ENCODE measurements at places on chromosomes 5 and 9.

- DNase-seq = no peak
These were observed 16.7 kb downstream of the MAMDC2 start for GRCh38 chr9:70060148-70060882.

DNA sequence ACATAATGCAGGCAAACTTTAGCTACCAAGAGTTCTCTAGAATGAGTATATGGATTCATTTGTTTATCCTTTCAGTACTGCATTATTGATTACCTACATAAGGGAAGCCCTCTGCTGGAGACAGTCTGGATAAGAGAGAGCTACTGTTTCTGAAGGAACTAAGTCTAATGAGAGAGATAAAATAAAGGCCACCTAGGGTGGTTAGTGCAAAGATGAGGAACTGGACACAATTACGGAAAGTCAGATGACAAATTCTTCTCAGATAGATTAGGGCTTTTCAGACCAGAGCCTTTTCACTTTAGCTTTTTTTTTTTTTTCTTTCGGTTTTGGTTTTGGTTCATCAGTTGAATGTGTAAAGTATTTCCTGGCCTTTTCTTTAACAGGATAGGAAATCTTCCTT, 31.3 kb downstream of the ISOC1 start:
- DNase-seq = no peak

GRCh38 chr9:80797101-80797829, 892.1 kb downstream of the TLE1 start:
- no peak for DNase-seq

DNA sequence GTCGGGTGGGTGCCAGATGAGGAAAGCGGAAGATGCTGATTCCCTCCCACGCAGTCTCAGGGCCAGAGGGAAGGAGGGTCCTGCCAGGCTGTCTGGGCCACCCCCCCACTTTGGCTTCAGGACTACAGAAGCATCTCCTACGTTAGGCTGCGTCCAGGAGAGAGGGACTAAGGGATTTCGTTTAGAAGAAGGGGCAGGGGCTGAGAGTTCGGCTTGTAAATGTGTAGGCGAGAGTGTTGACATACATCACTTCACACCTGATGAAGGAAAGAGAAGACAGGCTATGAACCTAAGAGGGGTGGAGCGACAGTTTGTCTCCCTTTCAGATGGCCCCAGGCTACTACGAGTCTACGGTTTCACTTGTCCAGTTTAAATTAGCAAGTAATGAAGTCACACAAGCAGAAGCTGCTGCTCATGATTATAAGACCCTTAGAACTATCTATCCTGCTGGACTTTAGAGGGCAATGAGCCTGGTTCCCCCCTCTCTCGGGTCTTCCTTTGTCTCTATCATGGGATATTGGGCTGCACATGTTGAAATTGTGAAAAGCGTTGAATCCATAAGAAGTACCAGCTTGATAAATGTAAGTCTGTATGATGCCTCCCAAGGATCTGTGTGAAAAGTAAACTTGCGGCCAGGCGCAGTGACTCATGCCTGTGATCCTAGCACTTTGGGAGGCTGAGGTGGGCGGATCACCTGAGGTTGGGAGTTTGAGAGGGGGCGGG, 193.0 kb downstream of the AOPEP start:
- DNase-seq = no peak

GRCh38 chr9:83959061-83959460, 21.0 kb downstream of the HNRNPK start:
- DNase-seq = no peak

- DNase-seq = no peak
These were observed 47.9 kb downstream of the TNFSF15 start for GRCh38 chr9:114757984-114758383.

GRCh38 chr9:19725970-19726369, 62.9 kb downstream of the SLC24A2 start:
- DNase-seq = no peak

- DNase-seq = no peak
These were observed 20.9 kb downstream of the FBXL7 start for GRCh38 chr5:15520856-15521255.

GRCh38 chr5:73363911-73364730, 84.5 kb downstream of the FOXD1 start:
- DNase-seq = no peak

DNA sequence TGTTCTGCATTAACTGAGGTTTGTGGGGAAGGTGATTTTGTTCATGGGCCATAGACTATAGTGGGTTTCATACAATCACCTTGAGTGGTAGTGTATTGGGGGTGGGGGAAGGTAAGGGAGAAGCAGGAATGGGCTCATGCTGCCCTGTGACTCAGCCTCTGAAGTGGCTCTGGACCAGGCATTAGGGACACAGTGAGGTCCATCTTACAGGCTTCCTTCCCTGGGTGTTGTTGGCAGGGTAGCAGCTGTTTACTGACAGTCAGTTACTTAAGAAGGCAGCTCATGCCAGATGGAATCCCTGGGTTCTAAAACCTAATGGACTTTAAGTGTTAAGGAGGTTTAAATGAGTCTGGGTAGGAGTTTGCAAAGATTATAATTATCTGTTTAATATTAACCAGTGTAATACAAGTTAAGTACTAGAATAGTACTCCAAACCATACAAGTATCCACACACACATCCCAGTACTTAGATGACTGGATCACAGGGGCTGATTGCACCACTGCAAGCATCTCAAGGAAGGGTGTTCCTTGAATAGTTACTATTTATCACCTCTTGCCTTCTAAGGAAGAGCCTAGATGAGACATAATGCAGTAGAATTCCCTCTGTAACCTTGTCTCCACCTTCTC, 59.3 kb downstream of the CAST start:
- DNase-seq = no peak

- no peak for DNase-seq
These were observed 46.9 kb downstream of the THOC3 start for GRCh38 chr5:175921061-175921730.

- no peak for DNase-seq
These were observed 15.6 kb downstream of the JADE2 start for GRCh38 chr5:134540747-134541733.

GRCh38 chr5:42360056-42360455, 63.2 kb upstream of the GHR start:
- DNase-seq = no peak

DNA sequence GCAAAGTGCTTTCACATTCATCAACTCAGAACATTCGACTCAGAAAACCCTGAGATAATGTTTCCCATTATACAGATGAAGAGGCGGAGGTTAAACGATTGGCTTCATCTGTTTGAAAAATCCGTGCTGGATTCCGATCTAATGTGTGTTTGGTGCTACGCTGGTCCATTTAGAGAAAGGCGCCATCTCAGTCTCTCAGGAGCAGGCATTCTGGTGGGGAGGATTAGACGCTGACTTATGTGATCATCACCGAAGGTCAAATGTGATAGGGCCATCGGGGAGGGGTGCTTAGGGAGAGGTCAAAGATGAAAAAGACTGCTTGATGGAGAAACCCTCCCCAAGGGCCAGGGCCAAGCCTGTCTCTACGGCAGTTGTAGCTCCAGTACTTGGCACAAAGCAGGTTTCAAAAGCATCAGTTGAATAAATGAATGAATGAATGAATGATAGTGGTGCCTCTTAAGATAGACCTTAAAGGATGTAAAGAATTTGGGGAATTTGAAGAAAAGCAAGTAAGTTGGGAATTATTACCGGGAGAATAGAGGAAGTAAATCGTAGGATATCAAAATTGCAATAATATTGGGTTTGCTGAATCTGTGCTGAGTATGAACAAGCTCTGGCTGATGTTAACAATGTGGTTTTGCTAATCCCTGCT, 160.6 kb upstream of the SHB start:
- no peak for DNase-seq

DNA sequence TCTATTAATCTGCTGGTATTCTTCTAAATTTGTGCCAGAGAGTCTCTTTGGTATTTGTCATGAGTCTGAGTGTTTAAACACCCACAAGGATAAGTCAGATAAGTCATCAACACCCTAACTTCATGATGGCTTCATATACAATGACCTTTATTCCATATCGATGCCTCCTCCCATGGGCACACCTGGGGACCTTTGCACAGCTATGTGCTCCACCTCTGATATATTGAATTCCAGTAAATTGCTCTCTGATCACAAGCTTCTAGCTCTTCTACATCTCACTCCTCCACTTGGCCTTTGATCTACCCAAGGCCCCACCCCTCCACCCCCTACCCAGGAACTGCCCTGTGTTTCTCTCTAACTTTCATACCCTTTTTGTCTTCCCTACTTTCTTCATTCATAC, 102.7 kb upstream of the MIER3 start:
- no peak for DNase-seq
